ENCODE measurements at places on chromosomes 2 and 18.
A peak's percentile ranks its signal among the peaks of the same experiment; 100 is the strongest.

- DNase-seq, result no peak
Observed at GRCh38 chr2:64992990-64993389, 3.8 kb downstream of the SLC1A4 start.

- DNase-seq, result no peak
Observed at GRCh38 chr18:40642692-40643229, 1312.3 kb upstream of the PIK3C3 start.

GRCh38 chr2:210171309-210172218 is at the start of gene KANSL1L:
Gene KANSL1L (minus strand): TSS chr2:210171409. CDS start chr2:210154582, 16,827 bp downstream.
- DNase-seq, result peak; percentile 98

- DNase-seq, result no peak
Observed at GRCh38 chr18:62539284-62540165, 16.7 kb downstream of the ZCCHC2 start.

GRCh38 chr2:176137252-176137580 is 7.7 kb downstream of the HOXD8 start:
- no peak for DNase-seq

GRCh38 chr2:16507655-16508489 is 157.8 kb downstream of the CYRIA start:
- DNase-seq, result no peak

DNA sequence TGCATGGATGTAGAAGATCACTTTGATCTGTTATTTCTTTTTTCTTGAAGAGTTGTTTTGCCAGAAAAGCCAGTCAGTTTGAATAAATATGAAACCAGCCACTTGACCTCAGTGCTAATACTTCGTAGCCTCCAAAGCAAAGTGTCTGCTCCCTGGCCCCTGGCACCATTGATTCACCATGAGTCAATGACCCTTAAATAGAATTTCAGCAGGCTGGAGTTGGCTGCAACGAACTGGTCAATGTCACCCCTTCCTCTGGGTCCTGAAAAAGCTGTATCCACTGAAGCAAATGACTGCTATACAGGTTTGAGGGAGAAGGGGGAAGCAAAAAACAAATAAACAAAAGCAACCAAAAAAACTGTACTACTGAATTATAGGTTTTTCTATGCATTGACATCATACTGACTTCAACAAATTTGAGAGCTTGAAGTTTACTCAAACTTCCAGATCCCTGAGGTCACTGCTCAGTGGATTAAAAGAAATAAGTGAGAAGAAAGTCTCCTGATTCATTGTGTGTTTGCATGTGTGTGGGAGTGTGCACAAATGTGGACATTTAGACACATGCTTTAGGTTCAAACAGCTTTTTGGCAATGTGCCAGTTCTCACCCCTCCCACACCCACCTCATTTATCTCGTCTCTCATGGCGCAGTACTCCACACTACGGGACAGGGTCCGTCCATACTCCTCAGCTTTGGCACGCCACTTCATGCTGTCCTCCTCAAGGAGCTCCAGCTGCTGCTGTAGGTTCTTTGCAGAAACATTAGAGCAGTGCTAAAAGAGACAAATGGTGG is 58.1 kb upstream of the TTN start:
- DNase-seq, result no peak

DNA sequence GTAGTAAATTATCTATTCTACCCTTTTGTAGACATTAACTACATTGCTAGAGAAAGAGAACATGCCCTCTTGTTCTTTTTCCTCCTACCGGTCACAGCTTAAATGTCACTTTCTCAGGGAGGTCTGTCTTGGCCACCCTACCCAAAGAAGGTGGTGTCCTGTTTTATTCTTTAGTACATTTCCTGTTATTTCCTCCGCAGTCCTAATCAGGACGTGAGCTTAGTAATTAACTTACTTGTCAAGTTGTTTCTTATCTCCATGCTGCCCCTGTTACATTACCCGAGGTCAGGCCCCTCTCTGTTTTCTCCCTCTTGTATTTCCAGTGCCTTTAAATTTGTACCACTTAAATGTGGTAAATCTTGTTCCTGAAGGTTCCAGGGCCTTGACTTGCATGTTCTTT is 73.7 kb upstream of the RMDN2 start:
- DNase-seq, result no peak

DNA sequence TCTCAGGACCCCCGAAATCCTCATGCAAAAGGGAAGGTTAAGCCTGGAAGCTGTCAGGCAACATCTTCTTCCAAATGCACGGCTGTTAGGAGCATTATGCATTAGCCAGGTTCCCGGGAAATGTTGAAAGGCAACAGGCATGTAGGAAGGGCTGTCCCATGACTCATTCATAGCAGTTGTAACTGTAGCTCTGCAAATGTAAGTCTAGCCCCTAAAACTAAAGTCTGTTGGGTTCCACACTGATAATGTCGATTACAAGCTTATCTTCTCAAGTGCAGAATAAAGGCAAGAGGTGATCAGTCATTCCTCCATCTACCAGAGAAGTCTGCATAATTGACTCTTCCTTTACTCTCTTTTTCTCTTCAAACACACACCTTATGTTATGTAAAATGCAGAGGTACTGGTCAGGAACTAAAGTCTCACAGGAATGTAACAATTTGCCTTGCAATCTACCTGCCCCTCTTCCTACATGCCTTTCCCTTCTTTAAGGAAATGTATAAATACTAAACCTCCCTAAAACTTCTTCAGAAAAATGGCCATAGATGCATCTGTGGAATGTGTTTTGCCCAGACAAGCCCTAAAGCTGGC is 99.8 kb downstream of the AKAIN1 start:
- DNase-seq, result no peak

GRCh38 chr2:165295643-165296042 is 56.4 kb downstream of the SCN2A start:
- no peak for DNase-seq

DNA sequence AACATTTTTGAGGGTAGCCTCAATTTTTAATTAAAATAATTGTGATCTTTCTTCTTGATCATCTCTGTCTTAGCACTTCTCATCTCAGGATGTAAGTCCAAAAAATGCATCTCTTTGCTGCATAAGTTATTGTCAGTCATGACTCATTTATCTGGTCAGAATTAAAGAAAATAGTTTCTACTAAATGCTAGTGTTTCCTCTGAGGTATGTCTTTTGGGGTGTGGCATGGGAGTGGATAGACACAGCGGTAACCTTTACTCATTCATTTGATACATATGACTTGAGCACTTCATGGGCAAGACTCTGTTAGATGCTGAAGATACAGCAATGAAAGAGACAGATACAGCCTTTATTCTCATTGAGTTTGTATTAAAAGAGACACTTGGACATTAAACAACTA is 284.7 kb downstream of the IRS1 start:
- no peak for DNase-seq

GRCh38 chr18:36974686-36975085 is 145.8 kb downstream of the KIAA1328 start:
- no peak for DNase-seq

DNA sequence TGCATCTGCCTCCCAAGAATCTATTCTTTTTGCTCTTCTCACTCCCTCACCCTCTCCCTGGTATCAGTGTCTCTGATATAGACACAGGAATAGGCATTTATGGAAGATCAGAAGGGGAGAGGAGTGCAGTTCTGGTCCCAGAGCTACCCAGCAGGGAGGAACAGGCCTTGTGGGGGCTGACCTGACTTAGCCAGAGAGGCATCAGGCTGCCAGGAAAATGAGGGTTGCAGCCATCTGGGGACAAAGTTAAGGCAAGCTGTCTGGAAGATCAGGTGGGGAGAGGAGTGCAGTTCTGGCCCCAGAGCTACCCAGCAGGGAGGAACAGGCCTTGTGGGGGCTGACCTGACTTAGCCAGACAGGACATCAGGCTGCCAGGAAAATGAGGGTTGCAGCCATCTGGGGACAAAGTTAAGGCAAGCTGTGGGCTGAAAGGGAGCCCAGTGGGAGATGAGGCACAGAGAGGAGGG is 69.9 kb upstream of the HK2 start:
- DNase-seq, result no peak

DNA sequence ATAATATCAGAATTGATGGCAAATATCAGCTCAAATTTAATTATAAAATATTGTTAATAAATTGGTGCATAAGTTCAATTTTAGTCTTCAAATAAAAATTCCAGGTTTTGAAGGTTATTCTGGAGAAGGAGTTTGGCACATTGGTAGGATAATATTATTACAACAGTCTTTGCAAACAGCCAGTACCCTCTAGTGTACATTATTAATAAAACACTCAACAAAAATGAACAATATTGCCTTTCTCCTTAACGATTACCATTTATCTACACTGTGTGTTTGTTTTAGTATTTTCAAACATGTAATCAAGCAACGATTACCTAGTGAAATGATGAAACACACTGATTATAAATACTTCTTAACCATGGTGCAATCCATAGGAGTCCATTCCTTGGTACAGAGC is 334.0 kb upstream of the FSIP2 start:
- no peak for DNase-seq

- no peak for DNase-seq
Observed at GRCh38 chr2:239163688-239164334, 237.0 kb downstream of the HDAC4 start.
